Naive thymus-derived CD8-positive, alpha-beta T cell (primary cell): ENCODE measurements at places on chromosomes 3 and 15. TPM values are rescaled to one million over a fixed set of nuclear protein-coding genes. Genes with fewer than 3 reads are reported as not detected.

The TRPM1 gene
- not detected for polyA plus RNA-seq

The LINGO1 gene
- not detected for polyA plus RNA-seq

- no peak overlapping the region for H3K27ac ChIP-seq
- H3K27me3 ChIP-seq = peaks cover 24% of the 10 kb centered on the region
- DNase-seq = no peak
These were observed 10.1 kb downstream of the SCN10A start for GRCh38 chr3:38805765-38806386.

DNA sequence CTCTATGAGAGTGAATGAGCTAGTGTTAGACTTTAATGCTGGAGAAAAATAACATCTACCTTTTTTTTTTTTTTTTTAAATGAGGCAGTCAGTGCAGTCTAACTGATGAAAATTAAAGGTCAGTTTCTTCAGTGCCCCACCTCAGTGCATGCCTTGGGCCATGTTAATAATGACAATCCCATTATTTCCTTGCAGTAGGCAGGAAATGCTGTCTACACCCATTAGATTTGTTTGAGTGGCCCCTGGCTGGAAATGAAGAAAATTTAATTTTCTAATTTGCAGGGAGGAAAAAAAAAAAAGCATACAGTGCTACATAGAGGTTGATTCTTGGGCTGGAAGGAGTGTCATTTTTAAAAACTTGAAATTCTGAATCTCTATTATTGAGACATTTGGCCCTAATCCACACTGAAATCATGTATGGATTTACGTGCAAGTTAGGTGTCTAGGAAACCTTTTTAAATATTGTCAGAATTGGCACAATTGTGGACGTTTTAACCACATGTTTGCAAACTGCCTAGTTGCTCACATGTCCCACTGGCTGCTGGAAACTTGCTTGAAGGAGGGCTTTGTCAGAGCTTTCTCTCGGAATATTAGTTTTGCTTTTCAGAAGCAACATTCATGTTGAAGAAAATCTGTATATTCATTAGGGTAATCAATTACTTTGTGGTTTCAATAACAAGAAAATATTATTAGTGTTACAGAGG, 18.4 kb downstream of the FNDC3B start:
- peaks cover 39% of the 10 kb centered on the region for H3K4me1 ChIP-seq
- H3K27ac ChIP-seq = no peak overlapping the region
- no peak overlapping the region for H3K4me3 ChIP-seq
- peaks cover 6% of the 10 kb centered on the region for H3K36me3 ChIP-seq

GRCh38 chr3:151305775-151306151, 10.9 kb downstream of the GPR87 start:
- H3K27ac ChIP-seq = no peak overlapping the region
- H3K4me3 ChIP-seq = no peak overlapping the region
- DNase-seq = no peak
- H3K36me3 ChIP-seq = no peaks in the 10 kb centered on the region
- H3K27me3 ChIP-seq = peaks cover 19% of the 10 kb centered on the region
